ENCODE measurements at places on chromosomes 5 and 9.

GRCh38 chr5:162382839-162383238 is 315.3 kb downstream of the GABRG2 start:
- DNase-seq: no peak

GRCh38 chr5:159877016-159877415 is 39.3 kb upstream of the ADRA1B start:
- no peak for DNase-seq

GRCh38 chr9:115198001-115198400 is 80.0 kb upstream of the TNC start:
- DNase-seq: no peak

GRCh38 chr5:135560858-135561257 is 17.9 kb downstream of the CXCL14 start:
- peak; percentile 82 for DNase-seq

GRCh38 chr5:172090976-172091547 is 84.6 kb upstream of the FBXW11 start:
- DNase-seq: no peak

GRCh38 chr5:104344809-104345208 is 782.2 kb upstream of the NUDT12 start:
- DNase-seq: peak; percentile 8

DNA sequence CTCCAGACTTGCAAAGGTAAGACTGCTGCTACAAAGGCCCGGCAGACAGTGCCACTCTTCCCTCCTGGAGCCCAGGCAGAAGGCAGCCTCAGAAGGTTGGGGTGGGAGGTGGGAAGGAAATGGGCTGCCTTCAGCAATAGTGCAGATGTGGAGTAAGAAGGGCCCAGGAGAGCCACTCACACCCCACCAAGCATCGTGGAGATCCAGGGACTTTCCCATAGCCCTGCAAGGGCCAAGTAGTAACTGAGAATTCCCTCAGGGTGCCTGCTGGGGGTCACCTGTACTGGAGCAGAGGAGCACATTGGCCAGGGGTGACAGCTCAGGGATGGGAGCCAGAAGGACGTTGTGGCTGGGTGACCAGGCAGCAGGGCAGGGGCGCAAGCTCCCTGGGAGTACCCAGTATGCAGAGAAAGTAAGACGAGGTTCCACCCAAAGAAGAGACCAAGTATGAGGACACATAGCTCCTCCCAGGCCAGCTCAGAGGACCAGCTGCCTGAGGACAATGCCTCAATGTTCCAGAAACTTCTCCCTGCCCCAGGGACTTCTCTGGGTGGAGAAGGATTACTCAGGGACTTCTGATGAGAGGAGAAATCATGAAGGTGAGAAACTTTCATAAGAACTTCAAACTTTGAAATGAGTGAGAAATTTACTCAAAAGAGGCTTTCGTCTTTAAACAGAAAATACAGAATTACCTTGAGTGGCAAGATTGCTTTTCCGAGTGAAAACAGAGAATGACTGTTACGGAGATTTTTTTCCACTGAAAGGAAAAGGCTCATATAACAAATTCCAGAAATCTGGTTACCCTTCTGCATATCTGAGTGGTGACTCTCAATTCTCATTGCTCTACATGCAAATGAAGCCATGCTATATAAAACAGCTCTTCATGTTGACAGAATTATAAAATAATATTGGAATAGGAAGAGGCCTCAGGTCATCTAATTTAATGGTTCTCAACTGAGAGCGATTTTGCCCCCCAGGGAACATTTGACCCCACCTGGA is 87.9 kb upstream of the TRIO start:
- no peak for DNase-seq

DNA sequence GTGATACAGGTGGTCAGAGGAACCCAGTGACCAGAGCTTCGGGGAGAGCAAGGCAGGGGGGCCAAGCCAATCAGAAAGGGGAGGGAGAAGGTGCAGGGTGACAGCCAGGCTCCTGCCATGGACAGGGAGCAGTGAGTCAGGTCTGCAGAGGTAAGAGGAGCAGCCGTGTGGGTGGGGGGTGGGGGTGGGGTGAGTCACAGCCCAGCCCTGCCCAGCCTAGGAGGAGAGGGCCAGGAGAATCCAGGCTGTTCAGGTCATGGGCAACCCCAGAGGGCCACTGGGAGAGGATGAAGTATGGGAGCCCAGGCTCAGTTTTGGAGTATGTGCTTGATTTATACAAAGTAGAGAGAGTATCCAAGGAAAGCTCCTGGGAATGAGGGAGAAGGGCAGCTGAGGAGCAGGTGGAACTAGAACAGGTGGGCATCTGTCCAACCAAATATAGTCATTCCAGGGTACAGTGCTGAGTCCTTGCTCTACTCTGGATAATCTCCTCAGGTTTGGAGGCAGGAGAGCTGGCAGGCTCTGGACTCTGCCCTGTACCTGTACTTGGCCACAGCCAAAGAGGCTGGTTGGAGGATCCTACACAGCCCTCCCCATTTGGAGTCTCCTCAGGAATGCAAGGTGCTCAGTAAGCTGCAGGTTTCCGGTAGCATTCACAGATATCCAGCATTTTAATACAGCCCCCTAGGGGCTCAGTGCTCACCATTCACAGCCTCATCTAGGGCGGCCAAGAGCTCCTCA is 1.6 kb downstream of the HBEGF start:
- DNase-seq: no peak

- DNase-seq: no peak
Observed at GRCh38 chr9:88998503-88998902, 7.2 kb downstream of the S1PR3 start.

DNA sequence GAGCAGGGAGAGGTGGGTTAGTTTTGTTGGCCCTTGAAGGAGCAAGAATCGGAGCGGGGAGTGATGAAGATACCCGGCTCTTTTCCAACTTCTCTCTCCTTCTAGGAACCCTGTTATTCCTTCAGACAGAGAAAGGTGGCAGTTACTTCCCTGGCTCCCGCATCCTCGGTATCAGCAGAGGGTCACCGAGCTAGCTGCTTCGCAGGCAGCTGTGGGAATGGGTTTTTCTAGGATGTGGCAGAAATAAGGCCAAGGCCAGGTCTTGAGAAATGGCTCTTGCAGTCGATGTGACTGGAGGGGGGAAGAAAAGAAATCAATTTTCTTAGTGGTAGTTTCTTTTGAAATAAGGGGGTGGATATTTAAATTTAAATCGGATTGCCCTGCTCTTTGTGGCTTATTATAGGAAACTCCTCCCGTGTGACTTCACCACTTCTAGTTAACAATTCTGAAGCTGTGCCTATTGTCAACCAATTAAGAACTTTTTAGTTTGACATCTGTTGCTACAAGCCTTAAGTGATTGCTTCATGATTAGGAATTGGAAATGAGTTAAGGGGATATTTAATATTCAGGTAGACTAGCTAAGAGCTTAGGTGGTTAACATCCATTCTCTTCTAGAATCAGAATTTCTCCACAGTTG is 1.4 kb downstream of the SAP30L start:
- no peak for DNase-seq

- no peak for DNase-seq
Observed at GRCh38 chr5:80622756-80623155, 31.7 kb upstream of the MSH3 start.

GRCh38 chr9:92535940-92536850 is at the start of gene ECM2:
TSS of gene ECM2 (minus strand) at chr9:92535990. CDS start at chr9:92522866, 13,124 bp downstream.
- no peak for DNase-seq

DNA sequence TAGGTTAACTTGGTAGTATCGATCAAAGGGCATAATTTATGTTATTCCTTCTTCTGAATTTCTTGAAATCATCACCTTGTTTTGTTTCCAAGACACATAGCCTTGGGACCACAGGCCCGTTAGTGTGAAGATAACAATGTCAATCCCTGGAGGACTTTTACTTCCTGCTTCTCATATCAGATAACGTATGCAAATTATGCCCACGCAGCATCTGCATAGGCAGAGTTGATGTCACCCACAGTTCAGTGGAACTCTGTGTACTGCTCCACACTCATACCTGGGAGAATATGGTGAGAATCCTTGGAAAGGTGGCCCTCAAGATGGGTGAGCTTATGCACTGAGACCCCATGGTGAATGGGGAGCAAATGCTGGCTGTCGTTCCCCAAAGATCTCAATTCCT is 95.0 kb downstream of the CFAP90 start:
- no peak for DNase-seq

- DNase-seq: peak; percentile 60
Observed at GRCh38 chr9:114501796-114502682, 3.2 kb downstream of the WHRN start.

- no peak for DNase-seq
Observed at GRCh38 chr9:116546711-116547581, 140.2 kb upstream of the TRIM32 start.

GRCh38 chr9:97772145-97772544 is 75.0 kb upstream of the XPA start:
- DNase-seq: peak; percentile 57

- DNase-seq: no peak
Observed at GRCh38 chr5:15690611-15691010, 190.6 kb downstream of the FBXL7 start.

- no peak for DNase-seq
Observed at GRCh38 chr9:22111176-22111953, 102.3 kb upstream of the CDKN2B start.

GRCh38 chr5:6727231-6727630 is 14.0 kb downstream of the TENT4A start:
- DNase-seq: no peak

- no peak for DNase-seq
Observed at GRCh38 chr9:116030517-116030916, 123.1 kb upstream of the PAPPA start.

DNA sequence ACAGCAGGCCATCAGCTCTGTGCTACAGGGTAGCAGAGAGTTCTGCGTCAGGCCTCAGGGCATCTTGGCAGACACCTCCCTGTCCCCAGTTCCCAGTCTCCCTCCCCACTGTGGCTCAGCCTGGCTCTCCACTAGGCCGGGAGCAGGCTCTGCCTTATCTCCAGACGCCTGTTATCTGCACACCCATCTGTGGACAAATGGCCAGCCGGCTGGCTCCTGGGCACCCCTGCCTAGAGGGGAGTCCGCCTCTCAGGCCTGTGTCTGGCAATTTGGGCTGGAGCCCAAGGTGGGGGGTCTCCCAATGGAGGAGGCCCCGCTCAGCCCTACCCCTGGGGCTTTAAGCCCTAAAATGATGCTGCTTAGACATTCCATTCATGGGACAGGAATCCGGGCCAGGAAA is 39.2 kb upstream of the HAND1 start:
- no peak for DNase-seq

DNA sequence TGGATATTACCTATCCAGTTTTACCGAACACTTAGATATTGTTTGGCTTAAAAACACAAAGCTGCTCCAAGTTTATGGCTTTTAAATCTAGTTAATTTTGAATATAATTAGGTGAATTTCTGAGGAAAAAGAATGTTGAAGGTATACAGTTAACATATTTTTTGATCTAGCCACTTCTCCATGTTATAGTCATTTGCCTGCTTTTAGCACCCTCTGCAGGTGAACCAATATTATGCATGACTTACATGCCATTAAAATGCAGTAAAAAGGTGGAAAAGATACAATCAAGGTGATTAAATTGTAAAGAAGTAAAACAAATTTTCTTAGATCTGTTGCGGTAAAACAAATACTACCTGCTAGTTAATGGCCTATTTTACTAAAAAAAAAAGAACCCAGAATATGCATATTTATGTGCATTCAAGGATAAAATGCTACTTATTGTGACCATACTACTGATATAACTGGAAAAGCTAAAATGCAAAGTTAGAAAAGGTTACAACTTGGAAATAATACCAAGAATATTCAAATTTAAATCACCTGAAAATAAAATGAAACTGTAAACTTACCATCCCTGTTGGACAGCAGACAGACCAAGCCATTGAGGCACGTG is 132.1 kb downstream of the AP3B1 start:
- peak; percentile 43 for DNase-seq

- no peak for DNase-seq
Observed at GRCh38 chr5:135829179-135829578, 5.3 kb upstream of the SLC25A48 start.

DNA sequence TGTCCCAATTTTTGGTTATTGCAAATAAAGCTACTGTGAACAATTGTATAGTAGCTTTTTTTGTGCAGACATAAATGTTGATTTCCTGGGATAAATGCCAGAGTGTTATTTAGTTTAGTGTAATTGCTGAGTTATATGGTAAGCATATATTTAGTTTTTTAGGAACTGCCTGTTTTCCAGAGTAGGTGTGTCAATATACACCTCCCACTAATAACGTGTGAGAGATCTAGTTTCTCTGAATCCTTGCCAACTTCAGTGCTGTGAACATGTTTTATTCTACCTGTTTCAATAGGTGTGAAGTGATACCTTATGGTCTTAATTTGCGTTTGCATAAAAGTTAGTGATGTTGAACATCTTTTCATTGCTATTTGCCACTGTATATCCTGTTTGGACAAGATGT is 9.1 kb upstream of the OR2S2 start:
- DNase-seq: no peak

DNA sequence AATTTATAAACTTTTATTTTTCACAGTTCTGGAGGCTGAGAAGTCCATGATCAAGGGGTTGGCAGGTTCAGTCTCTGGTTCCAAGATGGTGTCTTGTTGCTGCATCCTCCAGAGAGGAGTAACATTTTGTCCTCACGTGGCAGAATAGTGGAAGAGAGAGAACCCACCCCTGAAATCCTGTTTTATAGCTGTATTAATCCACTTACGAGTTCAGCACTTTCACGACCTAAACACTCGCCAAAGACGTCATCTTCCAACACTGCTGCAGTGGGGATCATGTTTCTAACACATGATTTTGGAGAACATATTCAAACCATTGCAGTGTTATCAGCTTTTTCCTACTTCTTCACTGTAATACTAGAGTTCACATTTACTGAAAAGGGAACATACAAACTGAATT is 233.0 kb upstream of the ATP10B start:
- DNase-seq: no peak

GRCh38 chr5:93279296-93279963 is 301.6 kb downstream of the NR2F1-AS1 start:
- DNase-seq: peak; percentile 49

- no peak for DNase-seq
Observed at GRCh38 chr9:137075275-137075775, 2.0 kb upstream of the UAP1L1 start.

GRCh38 chr5:134937526-134937925 is 30.2 kb upstream of the CATSPER3 start:
- no peak for DNase-seq

- DNase-seq: no peak
Observed at GRCh38 chr9:73714294-73714693, 562.6 kb downstream of the ANXA1 start.

DNA sequence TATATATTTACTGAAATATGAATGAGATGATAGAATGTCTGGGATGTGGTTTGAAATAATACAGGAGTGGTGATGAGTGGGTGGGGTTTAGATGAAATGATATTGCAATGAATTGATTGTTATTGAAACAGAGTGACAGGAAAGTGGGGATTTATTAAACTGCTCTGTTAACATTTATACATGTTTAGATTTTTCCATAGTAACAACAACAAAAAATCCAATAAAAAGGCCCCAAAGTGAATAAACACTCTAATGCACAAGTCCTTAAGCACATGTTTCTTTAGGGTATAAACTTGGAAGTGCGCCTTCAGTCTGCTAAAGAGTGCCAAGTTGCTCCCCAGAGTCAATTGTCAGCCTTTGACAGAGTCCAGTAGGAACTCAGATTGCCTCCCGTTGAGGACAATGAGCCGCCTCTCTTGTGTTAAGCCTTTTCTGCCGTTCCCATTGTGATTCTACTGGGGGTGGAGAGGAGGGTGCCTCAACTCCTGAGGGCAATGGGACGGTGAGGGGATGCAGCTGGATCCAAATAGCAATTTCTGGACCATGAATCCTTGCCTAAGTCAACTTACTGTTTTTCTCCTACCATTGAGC is 112.3 kb downstream of the SLC28A3 start:
- no peak for DNase-seq
